Activated CD4-positive, alpha-beta T cell treated with anti-CD3 and anti-CD28 coated beads for 1 hour (primary cell): ENCODE measurements at places on chromosomes 7 and 10.

GRCh38 chr10:43419997-43420368, 11.0 kb upstream of the HNRNPF start:
- DNase-seq, result no peak

DNA sequence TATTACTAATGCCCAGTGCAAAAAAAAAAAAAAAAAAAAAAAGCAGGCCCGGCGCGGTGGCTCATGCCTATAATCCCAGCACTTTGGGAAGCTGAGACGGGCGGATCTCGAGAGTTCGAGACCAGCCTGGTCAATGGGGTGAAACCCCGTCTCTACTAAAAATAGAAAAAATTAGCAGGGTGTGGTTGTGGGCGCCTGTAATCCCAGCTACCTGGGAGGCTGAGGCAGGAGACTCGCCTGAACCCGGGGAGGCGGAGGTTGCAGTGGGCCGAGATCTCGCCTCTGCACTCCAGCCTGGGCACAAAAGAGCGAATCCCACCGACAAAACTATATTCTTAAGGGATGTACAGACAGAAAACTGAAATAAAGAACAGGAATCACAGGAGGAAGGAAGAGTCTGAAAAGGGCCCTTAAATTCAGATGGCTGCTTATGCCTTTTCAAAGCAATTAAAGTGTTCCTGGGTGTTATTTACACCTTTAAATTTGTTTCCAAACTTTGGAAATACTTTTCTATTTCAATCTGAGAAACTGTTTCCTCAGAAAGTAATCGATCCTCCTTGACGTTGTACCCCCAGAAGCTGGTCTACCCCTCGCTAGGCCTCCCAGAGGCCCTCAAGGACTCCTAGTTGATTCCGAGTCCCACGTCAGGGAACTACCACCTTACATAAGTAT, 2.0 kb upstream of the KMT2E start:
- DNase-seq, result peak; percentile 25

DNA sequence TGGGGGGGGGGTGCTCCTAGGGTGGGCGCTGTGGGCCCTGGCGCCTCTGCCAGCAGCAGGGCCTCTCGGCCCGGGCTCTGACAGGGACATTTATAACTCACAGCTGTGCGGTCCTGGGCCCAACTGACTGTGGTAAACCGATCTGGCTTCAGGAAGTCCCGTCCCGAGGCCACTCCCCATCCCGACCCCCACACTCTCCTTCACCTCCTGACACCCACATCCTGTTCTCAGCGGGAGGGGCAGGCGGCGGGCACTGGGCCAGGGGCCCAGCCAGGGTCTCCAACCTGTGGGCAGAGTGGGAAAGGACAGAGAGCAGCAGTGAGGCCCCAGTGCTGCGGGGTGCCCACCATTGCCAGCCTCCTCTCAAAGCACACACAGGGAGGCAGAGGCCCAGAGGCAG, 69.1 kb downstream of the ZMIZ1 start:
- no peak for DNase-seq

GRCh38 chr7:69663911-69664832, 65.9 kb downstream of the AUTS2 start:
- DNase-seq, result no peak

GRCh38 chr7:80216996-80217842, 82.6 kb downstream of the GNAI1 start:
- DNase-seq, result no peak

DNA sequence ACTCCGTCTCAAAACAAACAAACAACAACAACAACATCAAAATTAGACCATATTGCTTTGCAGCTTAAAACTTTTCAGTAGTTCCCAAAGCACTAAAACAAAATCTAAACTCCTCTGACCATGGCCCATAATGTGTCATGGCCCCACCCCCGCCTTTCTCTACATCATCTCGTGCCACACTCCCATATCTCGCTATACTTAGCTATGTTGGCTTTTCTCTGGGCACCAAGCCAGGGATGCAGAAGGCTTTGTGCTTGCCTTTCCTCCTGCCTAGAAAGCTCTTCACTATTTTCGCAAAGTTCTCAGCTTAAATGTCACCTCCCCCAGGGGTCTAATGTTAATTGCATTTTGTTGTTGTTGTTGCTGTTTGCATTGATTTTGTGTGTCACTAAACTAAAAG, 15.1 kb upstream of the SLC16A12 start:
- DNase-seq, result no peak

GRCh38 chr7:116529250-116529649, 4.4 kb downstream of the CAV1 start:
- no peak for DNase-seq

- no peak for DNase-seq
Measured at GRCh38 chr10:3764626-3765112, 20.3 kb downstream of the KLF6 start.

GRCh38 chr7:151179946-151180345, 7.1 kb downstream of the ASB10 start:
- no peak for DNase-seq

DNA sequence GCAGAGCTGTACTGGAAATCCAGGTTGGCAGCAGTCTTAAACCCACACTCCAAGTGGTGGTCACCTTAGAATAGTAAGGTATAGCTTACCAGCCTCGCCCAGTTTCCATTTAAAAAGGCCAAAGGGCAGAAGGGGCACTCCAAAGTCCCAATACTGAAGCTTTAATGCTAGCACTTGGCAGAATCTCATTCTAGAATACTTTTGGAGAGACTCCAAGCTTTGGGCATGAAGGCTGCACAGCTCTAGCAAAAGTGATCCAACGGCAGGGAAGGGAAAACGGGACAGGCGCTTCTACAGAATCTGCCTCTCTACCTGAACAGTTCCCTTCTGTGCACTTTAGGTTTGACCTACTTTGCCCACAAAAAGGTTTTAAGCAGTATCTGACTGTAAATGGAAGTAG, 19.7 kb downstream of the SMURF1 start:
- no peak for DNase-seq

- DNase-seq, result no peak
Measured at GRCh38 chr10:132595854-132596253, 58.3 kb downstream of the INPP5A start.

DNA sequence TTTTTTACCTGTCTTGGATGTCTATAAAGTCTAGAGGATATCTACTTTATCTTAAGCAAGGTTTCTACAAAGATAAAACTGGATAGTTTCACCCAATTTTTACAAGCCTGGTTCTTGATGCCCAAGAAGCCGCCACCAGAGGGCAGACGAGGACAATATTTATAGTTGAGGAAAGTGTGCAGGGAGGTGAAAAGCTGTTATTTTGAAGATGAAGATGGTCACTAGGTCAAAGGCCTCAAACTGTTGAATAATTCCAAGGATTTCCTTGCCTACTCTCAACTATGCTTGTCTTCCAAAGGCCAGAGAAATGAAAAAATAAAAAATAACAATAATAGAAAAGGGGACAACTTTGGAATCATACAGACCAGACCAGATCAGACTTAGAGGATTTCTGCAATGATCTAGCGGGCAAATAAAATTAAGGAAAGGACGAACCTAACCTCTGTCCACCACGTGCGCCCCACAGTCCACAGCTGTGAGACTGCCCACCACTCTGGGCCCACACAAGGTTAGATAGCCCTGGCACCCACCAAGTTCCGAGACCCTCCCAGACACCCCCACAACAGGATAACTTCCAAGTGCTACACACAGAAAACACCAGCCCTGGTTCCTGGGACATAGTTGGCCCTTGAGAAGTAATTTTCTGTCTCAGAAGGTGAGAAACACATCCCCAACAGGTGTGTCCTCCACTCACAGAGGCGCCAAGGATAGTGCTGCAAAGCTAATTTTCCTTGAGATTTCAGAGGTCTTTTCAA, 2.8 kb downstream of the PKD1L1 start:
- DNase-seq, result peak; percentile 57

- no peak for DNase-seq
Measured at GRCh38 chr7:205115-206010, 13.0 kb downstream of the FAM20C start.

- DNase-seq, result no peak
Measured at GRCh38 chr7:142436601-142437000, 178.7 kb upstream of the PRSS58 start.

DNA sequence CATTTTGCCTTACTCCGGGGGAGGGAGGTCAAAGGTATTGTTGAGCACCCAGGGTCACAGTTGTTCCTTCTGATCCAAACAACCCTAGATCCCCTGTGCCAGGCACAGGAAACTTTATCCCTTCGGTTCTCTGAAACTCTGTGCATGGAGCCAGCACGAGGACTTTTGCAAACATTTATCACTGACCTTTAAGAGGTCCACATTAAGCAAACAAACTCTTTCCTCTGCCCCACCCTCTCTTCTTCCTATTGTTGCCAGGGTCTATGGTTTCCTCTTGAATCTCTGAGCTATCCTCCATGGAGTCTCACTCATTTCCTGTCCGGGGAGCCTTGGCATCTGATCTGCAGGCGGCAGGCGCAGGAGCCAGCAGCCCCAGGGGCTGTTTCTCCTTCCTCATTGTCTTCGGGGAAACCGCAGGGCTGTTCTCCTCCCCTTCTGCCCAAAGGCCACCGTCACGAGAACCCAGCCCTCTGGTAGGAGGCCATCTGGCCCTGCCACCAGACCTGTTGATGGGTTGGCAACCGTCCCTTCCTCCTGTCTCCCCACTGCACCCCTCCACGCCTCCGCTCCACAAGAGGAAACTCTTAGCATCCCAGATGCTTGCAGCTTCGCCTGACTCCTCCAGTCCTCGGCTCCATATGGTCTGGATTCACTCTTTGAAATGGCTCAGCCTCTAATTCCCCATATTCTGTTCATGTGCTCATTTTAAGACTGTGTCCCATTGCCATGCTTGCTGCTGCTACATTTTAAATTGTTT, 327.3 kb upstream of the NRP1 start:
- no peak for DNase-seq

DNA sequence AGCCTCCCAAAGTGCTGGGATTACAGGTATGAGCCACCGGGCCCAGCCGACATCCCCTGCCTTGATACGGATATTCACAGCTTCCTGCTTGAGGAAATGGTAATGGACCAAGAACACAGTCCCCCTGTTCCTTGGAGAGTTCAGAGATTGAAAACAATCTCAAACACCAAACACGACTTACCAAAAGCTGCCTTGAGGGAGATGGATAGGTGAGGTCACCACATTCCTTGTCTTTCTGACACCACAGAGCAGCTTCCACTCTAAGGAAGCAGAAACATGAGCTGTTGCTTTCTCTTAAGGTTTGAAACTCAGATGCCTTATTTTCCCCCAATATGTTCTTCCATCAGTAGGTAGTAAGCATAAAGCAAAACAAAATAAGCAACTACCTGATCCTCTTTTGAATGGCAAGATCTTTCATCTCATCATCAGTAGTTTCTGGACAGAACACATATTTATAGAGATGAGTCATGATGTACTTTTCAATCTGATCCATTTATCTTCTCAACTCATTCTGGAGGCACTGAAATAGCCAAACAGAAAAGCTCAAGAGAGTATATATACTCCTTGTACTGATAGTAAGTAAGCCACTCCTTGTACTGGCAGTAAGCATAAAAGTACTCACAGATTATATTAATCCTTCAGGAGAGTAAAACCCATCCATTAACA, 199.1 kb upstream of the KCTD7 start:
- no peak for DNase-seq

GRCh38 chr10:6928586-6928985, 348.5 kb upstream of the PRKCQ start:
- DNase-seq, result no peak

DNA sequence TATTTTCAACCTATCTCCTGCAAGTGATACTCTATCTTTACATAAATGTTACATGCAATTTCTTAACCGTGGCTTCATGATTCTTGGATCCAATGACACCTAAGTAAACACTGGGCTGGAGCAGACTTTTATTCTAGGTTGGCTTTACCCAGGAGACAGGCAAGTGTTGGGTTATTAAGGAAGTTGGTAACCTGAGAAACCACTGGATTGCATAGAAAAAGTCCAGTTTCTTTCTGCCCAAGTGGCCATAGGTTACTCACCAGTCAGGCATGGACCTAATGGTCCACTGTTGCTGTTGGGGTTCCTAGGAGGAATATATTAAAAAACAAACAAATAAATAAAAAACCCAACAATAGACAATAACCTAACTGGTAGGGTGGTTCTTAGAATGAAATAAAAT, 112.8 kb downstream of the SEMA3D start:
- no peak for DNase-seq

DNA sequence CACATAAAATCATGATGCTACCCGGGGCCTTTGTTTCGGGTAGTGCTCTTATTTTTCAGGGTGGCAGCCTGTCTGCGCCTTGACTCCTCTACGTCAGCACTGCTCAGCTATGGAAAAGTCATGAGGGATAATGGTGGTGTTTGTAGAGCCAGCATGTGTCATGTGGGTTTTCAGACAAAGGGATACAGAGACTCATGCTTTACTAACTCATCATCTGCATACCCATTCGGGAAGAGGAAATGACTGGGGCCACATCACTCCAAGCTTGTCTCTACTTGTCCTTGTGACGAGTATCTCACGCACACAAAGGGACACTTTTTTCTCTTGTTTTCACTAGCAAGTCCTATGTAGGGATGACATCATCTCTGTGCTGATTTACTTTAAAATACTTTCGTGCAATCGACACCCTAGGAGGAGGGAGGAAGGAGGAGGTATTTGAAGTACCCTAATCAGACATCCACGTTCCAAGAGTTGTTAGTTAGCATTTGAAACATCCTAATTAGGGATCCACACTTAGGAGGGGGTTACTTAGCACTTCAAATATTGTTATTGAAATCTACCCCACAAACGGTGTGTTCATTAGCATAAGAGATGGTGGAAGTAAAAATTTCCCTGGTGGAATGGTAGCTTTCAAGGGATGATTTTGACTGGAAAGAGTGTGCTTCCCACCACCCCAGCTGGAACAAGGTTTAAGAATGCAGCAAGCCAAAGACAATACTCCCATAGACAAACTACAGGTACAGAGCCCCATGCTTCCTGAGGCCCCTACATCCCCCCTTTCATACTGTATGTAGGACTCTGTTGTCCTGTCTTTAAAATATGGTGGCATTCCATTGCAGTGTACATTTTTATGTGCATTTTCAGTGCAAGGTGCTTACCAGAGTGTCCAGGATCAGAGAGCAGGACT, 52.0 kb downstream of the THNSL1 start:
- DNase-seq, result no peak
